GM23248 (cell line): ENCODE measurements at places on chromosomes 4 and X. TPM values are rescaled to one million over a fixed set of nuclear protein-coding genes. Genes with fewer than 3 reads are reported as not detected.
A peak's percentile ranks its signal among the peaks of the same experiment; 100 is the strongest.

- DNase-seq = no peak
These were observed 740.1 kb downstream of the KLHL13 start for GRCh38 chrX:117376460-117376859.

ZNF157 gene
- total RNA-seq = not detected in 2 replicates

ADH7 gene
- total RNA-seq = not detected in 2 replicates

SSX3 gene
- total RNA-seq = not detected in 2 replicates

MEPE gene
- not detected in 2 replicates for total RNA-seq

DNA sequence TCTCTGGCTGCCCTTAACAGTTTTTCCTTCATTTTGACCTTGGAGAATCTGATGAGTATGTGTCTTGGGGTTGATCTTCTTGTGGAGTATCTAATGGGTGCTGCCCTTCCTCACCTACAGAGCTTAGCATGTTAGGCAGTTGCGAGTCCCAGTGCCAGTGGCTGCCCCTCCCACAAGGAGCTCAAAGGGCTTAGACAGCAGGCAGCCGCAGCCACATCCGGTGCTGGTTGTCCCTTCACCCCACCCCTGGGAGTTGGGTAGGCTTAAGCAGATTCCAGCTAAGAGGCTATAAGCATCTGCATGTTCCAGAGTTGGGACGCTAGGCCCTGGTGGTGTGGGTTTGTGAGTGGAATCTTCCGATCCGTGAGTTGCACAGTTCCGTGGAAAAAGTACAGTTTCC lies 322.1 kb upstream of the ARX start:
- DNase-seq = no peak

- DNase-seq = peak; percentile 20
These were observed 215.6 kb downstream of the GRIA3 start for GRCh38 chrX:123399709-123400108.

SMPX gene
- not detected in 2 replicates for total RNA-seq

DDIT4L gene
- total RNA-seq = 2.3 and 3.2 TPM in 2 replicates

TENM3 gene
- 8.1 and 16.3 TPM in 2 replicates for total RNA-seq
